ENCODE measurements at places on chromosomes 1 and 21. TPM values are rescaled to one million over a fixed set of nuclear protein-coding genes. Genes with fewer than 3 reads are reported as not detected.

Gene NSL1
- 26.3 TPM for total RNA-seq

Gene LGALS8
- 38.9 TPM for total RNA-seq

Gene LRRIQ3
- 0.81 TPM for total RNA-seq

Gene MAP10
- 1.8 TPM for total RNA-seq

Gene SMIM1
- 5.6 TPM for total RNA-seq

Gene TSPEAR
- not detected for total RNA-seq

- no peaks in the 10 kb centered on the region for H3K27me3 ChIP-seq
- H3K27ac ChIP-seq, result no peak overlapping the region
- DNase-seq, result no peak
Measured at GRCh38 chr1:55302972-55303371, 87.8 kb upstream of the USP24 start.

GRCh38 chr1:53541761-53542550, 82.8 kb downstream of the DMRTB1 start:
- no peaks in the 10 kb centered on the region for H3K4me1 ChIP-seq
- no peaks in the 10 kb centered on the region for H3K27me3 ChIP-seq
- peak; percentile 49 for DNase-seq
- no peaks in the 10 kb centered on the region for H3K36me3 ChIP-seq
- no peak overlapping the region for H3K4me3 ChIP-seq

DNA sequence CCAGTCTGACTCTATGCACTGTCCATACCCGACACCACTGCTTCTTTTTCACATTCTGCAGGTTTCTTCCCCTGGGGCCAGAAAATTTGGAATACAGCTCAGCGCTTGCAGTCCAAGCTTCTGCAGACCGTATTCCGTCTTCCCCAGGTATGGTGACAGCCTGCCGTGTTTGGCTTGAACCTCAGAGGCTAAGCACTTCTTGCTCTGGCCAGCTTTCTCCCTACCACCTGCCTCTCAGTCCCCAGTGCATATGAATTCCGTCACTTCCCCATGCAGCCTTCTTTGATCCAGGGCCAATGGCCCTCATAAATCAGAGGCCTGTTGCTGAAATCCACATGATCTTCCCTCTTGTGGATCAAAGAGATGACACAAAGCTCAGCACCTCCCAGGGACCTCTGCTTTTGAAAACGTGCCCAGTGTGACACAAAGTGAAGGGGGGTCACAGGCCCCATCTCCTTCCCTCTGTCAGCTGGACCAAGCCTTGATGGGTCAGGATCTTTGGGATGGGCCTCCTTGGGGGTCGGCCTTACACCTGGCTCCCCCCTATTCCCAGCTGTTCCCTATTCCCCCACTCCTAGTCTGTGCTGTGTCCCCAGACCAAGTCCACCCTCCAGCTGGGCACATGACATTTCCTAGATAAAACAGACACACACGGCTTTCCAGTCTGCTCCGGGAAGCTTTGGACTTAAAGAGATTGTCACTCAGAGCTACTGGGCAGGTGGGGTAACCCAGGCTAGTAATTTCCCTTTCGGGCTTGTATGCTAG, 66.6 kb downstream of the HMGB4 start:
- no peak for DNase-seq
- H3K36me3 ChIP-seq, result no peaks in the 10 kb centered on the region
- H3K4me3 ChIP-seq, result no peak overlapping the region
- H3K27ac ChIP-seq, result no peak overlapping the region
